ENCODE measurements at places on chromosomes 4 and X.

DNA sequence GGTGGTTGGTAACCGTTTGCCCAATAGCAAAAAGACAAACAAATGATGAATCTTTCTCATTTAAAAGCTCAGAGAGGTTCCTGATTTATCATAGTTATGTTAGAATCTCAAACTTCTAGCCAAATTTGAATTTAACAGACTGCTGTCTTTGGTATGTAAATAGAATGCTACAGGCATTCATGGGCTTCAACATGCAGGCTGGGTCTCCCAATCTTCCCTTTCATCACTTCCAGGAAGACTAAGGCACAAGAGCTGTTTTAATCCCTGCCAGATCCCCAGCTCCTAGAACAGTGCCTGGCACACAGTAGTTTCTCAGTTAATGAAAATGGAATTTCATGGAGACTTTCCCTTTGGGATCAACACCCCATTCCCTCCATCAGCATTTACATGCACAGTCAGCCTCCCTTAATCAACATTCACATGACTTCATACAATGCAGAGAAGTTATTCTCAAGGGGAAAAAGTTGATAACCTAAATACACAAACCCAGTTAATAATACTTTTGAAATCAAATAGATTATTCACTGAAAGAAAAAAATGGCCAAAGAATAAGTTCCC is 107.6 kb upstream of the C1QTNF7 start:
- DNase-seq, result no peak

- no peak for DNase-seq
These were observed 16.1 kb downstream of the CPEB2 start for GRCh38 chr4:15018361-15018760.

GRCh38 chrX:9308426-9308825 is 156.4 kb upstream of the TBL1X start:
- no peak for DNase-seq

- no peak for DNase-seq
These were observed 870.2 kb downstream of the C4orf33 start for GRCh38 chr4:129966175-129966574.

DNA sequence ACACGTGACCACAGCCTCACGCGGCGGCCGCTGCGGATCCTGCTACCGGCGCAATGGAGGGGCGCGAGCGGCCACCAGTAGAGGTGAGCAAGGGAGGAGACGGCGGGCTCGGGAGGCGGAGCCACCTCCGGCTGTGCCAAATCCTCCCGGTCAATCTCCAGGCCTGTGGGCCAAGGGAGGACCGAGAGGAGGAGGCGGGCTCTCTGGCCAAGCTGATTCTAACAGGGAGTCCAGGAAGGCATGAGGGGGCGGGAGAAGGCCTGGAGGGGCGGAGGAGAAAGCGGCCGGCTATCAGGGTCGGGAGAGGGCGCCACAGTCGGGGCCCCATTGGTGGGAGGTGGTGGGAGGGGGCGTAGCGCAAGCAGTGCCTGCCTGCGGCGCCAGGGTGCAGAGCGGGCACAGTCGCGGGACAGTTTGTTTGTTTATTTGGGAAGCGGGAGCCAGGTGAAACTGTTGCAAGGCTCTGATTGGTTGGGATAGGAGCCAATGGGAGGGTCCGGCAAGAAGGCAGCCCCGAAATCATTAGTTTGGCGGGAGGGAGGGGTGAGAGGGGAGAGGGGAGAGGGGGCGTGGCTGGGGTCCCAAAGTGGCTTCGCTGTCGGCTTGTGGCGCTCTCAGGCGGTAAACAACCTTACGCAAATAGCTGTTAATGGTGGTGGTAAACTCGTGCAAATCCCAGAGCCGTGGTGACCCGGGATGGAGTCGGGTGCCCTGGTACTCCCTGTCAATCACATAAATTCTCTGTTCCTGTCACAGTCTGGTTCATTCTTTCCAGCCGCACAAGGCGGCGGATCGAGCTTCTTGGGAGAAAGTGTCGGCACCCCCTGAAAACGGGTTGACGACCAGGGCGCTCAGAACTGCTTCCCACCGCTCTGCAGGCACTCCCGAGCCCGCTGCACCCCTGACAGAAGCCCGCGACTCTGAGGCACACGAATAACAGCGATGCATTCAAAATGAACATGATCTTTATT is at the start of gene IRS4:
Gene IRS4 (minus strand): TSS at position 55 of the 971 bp plus-strand sequence.
- no peak for DNase-seq

DNA sequence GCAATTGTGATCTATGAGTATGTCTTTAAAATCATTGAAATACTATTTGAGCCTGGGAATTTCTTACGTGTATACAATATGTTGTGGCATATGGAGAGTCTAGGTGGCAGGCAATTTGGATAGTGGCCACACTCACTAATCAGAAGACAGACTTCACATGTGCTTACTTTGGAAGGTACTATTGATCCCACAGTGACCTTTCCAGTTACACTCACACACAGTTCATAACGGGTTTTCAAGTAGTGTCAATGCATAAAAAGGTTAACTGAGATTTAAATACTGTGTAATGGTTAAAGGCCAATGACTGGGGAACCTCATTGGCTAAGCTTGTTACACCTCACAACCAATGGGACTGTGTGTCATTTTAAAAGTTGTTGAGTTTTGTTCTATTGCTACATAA is 783.2 kb downstream of the RPA4 start:
- DNase-seq, result no peak

All from HTR-8/SVneo (cell line).